ENCODE measurements at places on chromosomes 12 and 14. TPM values are rescaled to one million over a fixed set of nuclear protein-coding genes. Genes with fewer than 3 reads are reported as not detected.

GRCh38 chr12:42945927-42946326 lies 356.4 kb upstream of the PRICKLE1 start:
- DNase-seq, result peak; percentile 43

DNA sequence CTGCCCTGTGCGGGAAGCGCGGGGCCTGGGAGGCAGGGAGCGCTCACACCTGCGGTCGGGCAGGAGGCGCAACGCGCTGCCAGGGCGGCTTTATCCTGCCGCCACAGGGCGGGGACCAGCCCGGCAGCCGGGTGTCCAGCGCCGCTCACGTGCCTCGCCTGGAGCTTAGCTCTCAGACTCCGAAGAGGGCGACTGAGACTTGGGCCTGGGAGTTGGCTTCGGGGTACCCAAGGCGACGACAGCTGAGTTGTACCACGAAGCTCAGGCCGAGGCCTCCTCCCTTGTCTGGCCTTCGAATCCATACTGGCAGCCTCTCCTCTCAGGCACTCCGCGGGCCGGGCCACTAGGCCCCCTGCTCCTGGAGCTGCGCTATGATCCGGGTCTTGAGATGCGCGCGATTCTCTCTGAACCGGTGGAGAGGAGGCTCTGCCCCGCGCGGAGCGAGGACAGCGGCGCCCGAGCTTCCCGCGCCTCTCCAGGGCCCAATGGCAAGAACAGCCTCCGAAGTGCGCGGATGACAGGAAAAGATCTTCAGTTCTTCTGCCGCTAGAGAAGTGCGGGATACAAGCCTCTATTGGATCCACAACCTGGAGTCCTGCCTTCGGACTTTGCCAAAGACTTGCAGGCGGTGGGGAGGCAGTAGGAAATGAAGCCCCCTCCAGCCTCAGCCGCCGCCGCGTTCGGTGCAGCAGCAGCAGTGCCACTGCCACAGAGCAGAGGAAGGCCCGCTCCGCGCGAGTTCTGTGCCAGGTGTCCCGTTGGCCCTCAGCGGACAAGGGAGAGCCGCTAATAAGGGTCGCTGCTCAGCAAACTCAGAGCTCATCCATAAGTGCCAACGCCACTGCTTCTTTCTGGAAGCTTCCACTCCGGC lies 6.8 kb downstream of the SIX1 start:
- DNase-seq, result no peak

DNA sequence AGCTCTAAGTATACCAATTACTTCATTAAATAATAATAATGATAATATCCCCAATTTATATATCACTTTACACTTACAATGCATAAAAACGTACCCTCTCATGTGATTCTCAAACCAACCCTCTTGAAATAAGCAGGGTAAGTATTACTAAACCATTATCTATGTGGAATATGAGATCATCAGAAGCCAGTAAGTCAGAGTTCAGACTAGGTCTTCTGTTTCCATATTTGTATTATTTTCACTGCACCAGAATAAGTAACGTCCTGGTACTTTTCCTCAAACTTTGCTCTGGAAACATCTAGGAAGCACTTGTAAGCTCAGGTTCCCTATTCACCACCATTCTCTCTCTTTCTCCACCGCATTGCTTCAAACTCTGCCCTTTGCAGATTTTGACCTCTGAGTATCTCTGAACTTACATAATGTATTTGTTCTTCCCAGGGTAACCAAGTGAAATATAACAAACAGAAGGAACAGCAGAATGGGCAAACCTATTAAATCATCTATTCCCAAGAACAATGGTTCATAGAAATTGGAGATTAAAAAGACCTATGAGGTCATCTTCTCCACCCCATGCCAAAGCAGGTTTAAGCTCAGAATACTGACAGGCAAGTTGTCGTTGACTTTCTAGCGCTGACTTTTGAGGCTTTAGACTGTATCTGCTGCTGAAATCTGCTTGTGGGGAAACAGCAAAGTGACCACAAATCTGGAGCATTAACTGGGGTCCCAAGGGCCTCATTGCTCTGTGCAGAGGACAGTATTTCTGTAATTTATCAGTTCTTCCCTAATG lies 161.3 kb upstream of the FAR2 start:
- no peak for DNase-seq

GRCh38 chr12:122992386-122992785 lies 11.9 kb downstream of the ARL6IP4 start:
- no peak for DNase-seq

DNA sequence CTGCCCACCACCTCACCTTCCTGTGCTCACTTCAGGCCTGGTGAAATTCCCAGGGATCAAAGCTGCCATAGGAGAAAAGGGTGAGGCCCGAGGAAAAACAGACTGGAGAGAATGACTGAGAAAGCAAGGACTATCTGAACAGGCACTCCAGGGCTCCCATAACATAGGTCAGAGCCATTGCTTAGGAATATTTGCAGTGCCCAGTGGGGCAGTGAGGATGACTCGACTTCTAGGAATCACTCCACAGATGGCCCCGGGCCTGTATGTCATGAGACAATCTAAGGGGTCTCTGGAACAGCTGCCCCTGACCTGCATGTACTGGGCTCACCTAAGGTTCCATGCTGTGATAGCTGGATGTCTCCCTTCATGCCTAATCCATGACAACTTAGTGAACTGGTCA lies 51.6 kb downstream of the GPHB5 start:
- DNase-seq, result no peak

Gene VRTN
- not detected for total RNA-seq

DNA sequence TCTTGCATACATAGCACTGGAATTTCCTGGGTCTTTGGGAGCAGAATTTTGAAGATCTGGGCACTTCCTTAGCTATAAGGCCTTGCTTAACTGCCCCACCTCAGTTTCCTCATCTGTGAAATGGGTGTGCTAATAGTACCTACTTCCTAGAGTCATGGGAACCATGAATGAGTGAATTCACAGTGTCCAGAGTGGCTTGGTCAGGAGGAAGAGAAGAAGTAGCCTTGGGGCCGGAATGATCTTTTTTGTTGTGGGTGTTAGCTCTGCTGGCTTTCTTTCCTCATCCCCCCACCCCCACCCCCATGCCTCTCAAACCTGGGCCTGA lies 2.4 kb downstream of the SH2B3 start:
- no peak for DNase-seq

Gene SLC10A1
- total RNA-seq, result not detected

- DNase-seq, result no peak
These were observed 40.2 kb downstream of the ETV6 start for GRCh38 chr12:11689591-11690186.

Gene PRR13
- 148 TPM for total RNA-seq

GRCh38 chr12:56683-57346 lies 9.8 kb upstream of the IQSEC3 start:
- peak; percentile 27 for DNase-seq
